A549 treated with GW870086 at 1 μM for 4 hours (cell line): ENCODE measurements at places on chromosomes 16 and 17. TPM values are rescaled to one million over a fixed set of nuclear protein-coding genes. Genes with fewer than 3 reads are reported as not detected.

Gene C16orf89
- total RNA-seq, result not detected in 5 replicates

Gene TRAP1
- 112 to 143 TPM (median 139 TPM) in 5 replicates for total RNA-seq

Gene CLEC16A
- total RNA-seq, result 7.8 to 9.6 TPM (median 9.0 TPM) in 5 replicates

Gene COX6A2
- total RNA-seq, result not detected in 5 replicates

Gene ARHGAP23
- total RNA-seq, result 59.2 to 77.3 TPM (median 70.2 TPM) in 5 replicates

Gene AANAT
- total RNA-seq, result 0.15 to 0.78 TPM (median 0.41 TPM) in 5 replicates

Gene VMO1
- 0.78 to 1.4 TPM (median 0.85 TPM) in 5 replicates for total RNA-seq

Gene BAIAP3
- total RNA-seq, result 0.94 to 1.5 TPM (median 1.3 TPM) in 5 replicates

Gene ZPBP2
- not detected in 5 replicates for total RNA-seq

Gene SOST
- not detected in 5 replicates for total RNA-seq

Gene MVP
- total RNA-seq, result 123 to 143 TPM (median 140 TPM) in 5 replicates

Gene SLC4A1
- 0.03 TPM in 1 of 5 replicates, not detected in the others for total RNA-seq

Gene TMED6
- total RNA-seq, result not detected in 5 replicates

Gene KIF2B
- not detected in 5 replicates for total RNA-seq

Gene CCL1
- not detected in 5 replicates for total RNA-seq

Gene GPRC5B
- total RNA-seq, result 26.7 to 32.0 TPM (median 31.1 TPM) in 5 replicates

Gene TMIGD1
- total RNA-seq, result not detected in 5 replicates

Gene PMM2
- 93.4 to 101 TPM (median 96.8 TPM) in 5 replicates for total RNA-seq

Gene TTYH2
- 1.9 to 2.3 TPM (median 2.1 TPM) in 5 replicates for total RNA-seq

Gene ST6GALNAC2
- total RNA-seq, result 0.10 to 0.67 TPM (median 0.47 TPM) in 5 replicates

Gene RCVRN
- not detected in 5 replicates for total RNA-seq

Gene TNK1
- total RNA-seq, result 1.4 to 2.0 TPM (median 1.5 TPM) in 5 replicates

Gene DUS1L
- 80.3 to 145 TPM (median 129 TPM) in 5 replicates for total RNA-seq

Gene UNC13D
- total RNA-seq, result 3.3 to 7.1 TPM (median 6.1 TPM) in 5 replicates

Gene GRB7
- total RNA-seq, result 2.8 to 5.0 TPM (median 4.2 TPM) in 5 replicates

Gene KCNG4
- total RNA-seq, result not detected in 5 replicates

Gene PKD1
- 36.9 to 55.8 TPM (median 48.0 TPM) in 5 replicates for total RNA-seq

Gene BAHCC1
- total RNA-seq, result 7.0 to 10.2 TPM (median 9.2 TPM) in 5 replicates

Gene MT4
- total RNA-seq, result not detected in 5 replicates

Gene OR1F1
- 0.18 to 0.67 TPM (median 0.35 TPM) in 4 of 5 replicates, not detected in the other for total RNA-seq

Gene FSCN2
- 0.71 to 1.4 TPM (median 0.79 TPM) in 5 replicates for total RNA-seq

Gene GCSH
- 51.5 to 67.4 TPM (median 61.9 TPM) in 5 replicates for total RNA-seq

Gene MSLN
- total RNA-seq, result 2.1 to 4.3 TPM (median 3.2 TPM) in 5 replicates

Gene PRR29
- 0.35 to 0.75 TPM (median 0.53 TPM) in 5 replicates for total RNA-seq

Gene APOH
- 4.4 to 7.6 TPM (median 5.0 TPM) in 5 replicates for total RNA-seq

Gene CORO7
- 10.9 to 19.8 TPM (median 15.9 TPM) in 5 replicates for total RNA-seq

Gene RAPGEFL1
- 2.4 to 3.4 TPM (median 2.7 TPM) in 5 replicates for total RNA-seq

Gene TMEM238L
- not detected in 5 replicates for total RNA-seq

Gene MYCBPAP
- total RNA-seq, result 0.35 to 0.60 TPM (median 0.39 TPM) in 5 replicates

Gene CNTROB
- 32.2 to 41.3 TPM (median 38.3 TPM) in 5 replicates for total RNA-seq

Gene C17orf67
- 1.3 to 2.2 TPM (median 1.7 TPM) in 5 replicates for total RNA-seq

Gene KRTAP1-1
- total RNA-seq, result not detected in 5 replicates

Gene COQ9
- total RNA-seq, result 38.3 to 50.5 TPM (median 49.2 TPM) in 5 replicates

Gene PABPN1L
- not detected in 5 replicates for total RNA-seq
